ENCODE measurements at places on chromosomes 3 and 15. TPM values are rescaled to one million over a fixed set of nuclear protein-coding genes. Genes with fewer than 3 reads are reported as not detected.

DNA sequence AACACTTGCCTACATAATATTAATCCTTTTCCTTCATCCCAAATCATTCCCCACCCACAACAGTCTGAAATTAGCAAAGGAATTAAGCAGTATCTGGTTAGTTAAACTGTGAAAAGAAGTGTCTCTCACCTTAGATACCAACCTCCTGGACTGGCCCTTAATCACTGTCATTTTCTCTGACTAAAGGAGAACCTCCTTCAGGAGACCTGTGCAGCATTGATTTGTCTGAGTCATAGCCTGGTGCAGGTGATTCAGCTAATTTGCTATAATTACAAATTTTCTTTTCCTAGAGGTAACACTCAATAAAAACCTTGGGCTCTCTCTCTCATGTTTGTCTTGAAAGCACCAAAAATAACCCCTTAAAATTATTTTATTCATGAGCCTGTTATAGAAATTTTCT, 279.8 kb upstream of the SEMA6D start:
- H3K4me1 ChIP-seq = peaks cover 43% of the 10 kb centered on the region
- H3K4me3 ChIP-seq = no peak overlapping the region
- H3K27ac ChIP-seq = no peak overlapping the region
- H3K36me3 ChIP-seq = no peaks in the 10 kb centered on the region
- H3K27me3 ChIP-seq = no peaks in the 10 kb centered on the region
- DNase-seq = no peak

GRCh38 chr3:165440380-165440779, 244.2 kb upstream of the SLITRK3 start:
- no peaks in the 10 kb centered on the region for H3K36me3 ChIP-seq
- H3K4me1 ChIP-seq = no peaks in the 10 kb centered on the region

GRCh38 chr3:101847328-101847727, 2.0 kb upstream of the NFKBIZ start:
- peaks cover 6% of the 10 kb centered on the region for H3K36me3 ChIP-seq
- H3K4me1 ChIP-seq = peaks cover 11% of the 10 kb centered on the region
- no peak overlapping the region for H3K4me3 ChIP-seq
- DNase-seq = no peak

GRCh38 chr3:160376681-160377080, 22.3 kb downstream of the IFT80 start:
- no peaks in the 10 kb centered on the region for H3K27me3 ChIP-seq
- H3K36me3 ChIP-seq = peaks cover 6% of the 10 kb centered on the region
- no peak overlapping the region for H3K27ac ChIP-seq
- H3K4me3 ChIP-seq = no peak overlapping the region

GRCh38 chr3:135992072-135992471, 26.5 kb downstream of the PPP2R3A start:
- DNase-seq = peak; percentile 8
- H3K36me3 ChIP-seq = no peaks in the 10 kb centered on the region
- H3K4me1 ChIP-seq = peaks cover 29% of the 10 kb centered on the region
- H3K27me3 ChIP-seq = no peaks in the 10 kb centered on the region

- H3K27me3 ChIP-seq = no peaks in the 10 kb centered on the region
- H3K4me1 ChIP-seq = no peaks in the 10 kb centered on the region
- no peaks in the 10 kb centered on the region for H3K36me3 ChIP-seq
Measured at GRCh38 chr3:189907803-189908202, 212.9 kb downstream of the P3H2 start.

The ECT2 gene
- 14.0 TPM for total RNA-seq

The DIS3L gene
- total RNA-seq = 36.8 TPM

The CHRD gene
- total RNA-seq = 21.7 TPM
